ENCODE measurements at places on chromosomes 5 and 9.

GRCh38 chr9:107394264-107394663, 95.3 kb downstream of the KLF4 start:
- DNase-seq: no peak

DNA sequence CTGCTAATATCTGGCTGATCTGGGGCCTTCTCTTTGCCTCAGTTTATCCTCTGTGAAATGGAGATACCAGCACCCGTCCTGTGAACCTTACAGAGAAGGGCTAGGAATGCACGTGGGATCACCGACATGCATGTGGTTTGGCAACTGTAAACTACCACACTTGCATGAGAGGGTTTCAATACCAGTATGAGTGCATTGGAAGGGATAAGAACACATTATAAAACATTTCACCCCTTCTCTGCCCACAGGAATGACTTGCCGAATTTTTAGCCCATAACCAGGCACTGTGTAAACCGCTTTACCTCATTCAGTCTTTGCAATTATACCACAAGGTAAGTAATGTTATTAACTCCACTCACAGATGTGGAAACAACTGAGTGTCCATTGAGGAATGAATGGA, 8.9 kb upstream of the RAB14 start:
- DNase-seq: no peak

GRCh38 chr5:135214897-135215616, 181.0 kb upstream of the PITX1 start:
- peak; percentile 10 for DNase-seq

GRCh38 chr9:130885484-130886375, 10.9 kb downstream of the QRFP start:
- DNase-seq: no peak

- DNase-seq: no peak
Measured at GRCh38 chr5:163504079-163504931, 1.1 kb upstream of the MAT2B start.

- DNase-seq: no peak
Measured at GRCh38 chr9:4592886-4593285, 69.2 kb upstream of the PLPP6 start.

GRCh38 chr9:69580582-69581214, 91.5 kb downstream of the APBA1 start:
- no peak for DNase-seq

- no peak for DNase-seq
Measured at GRCh38 chr5:7852542-7852941, 1.6 kb upstream of the CFAP90 start.

GRCh38 chr5:103092676-103093075, 27.3 kb downstream of the GIN1 start:
- DNase-seq: no peak

Data from H9 (cell line).